ENCODE measurements at places on chromosomes 7 and 10.

GRCh38 chr7:105911961-105912575 lies 35.7 kb upstream of the ATXN7L1 start:
- no peaks in the 10 kb centered on the region for H3K27me3 ChIP-seq
- no peak overlapping the region for H3K4me3 ChIP-seq
- peaks cover 3% of the 10 kb centered on the region for H3K36me3 ChIP-seq
- DNase-seq: no peak

GRCh38 chr7:141490474-141490873 lies 60.7 kb upstream of the AGK start:
- H3K4me3 ChIP-seq: no peak overlapping the region
- no peak for DNase-seq
- H3K36me3 ChIP-seq: no peaks in the 10 kb centered on the region
- no peak overlapping the region for H3K27ac ChIP-seq

DNA sequence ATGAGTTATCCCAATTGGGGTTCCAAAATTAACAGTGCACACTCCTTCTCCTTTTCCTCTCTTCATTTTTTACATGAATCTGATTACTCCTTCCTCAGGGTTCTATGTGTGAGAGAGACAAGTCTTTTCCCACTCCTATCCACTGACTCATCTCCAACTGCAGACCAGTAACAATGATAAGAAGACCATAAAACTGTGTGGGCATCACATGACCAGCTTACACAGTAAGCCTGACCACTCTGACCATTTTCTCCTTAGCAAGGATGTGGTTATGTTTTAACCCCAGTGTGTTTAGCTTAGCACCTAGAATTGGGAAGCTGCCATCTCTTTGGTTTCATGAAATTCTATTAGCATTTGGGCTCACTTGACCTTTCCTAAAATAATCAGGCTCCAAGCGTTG lies 145.0 kb upstream of the CALCR start:
- peaks cover 9% of the 10 kb centered on the region for H3K4me1 ChIP-seq
- no peak overlapping the region for H3K27ac ChIP-seq
- H3K36me3 ChIP-seq: no peaks in the 10 kb centered on the region
- no peak for DNase-seq
- no peak overlapping the region for H3K4me3 ChIP-seq
- H3K27me3 ChIP-seq: peaks cover under 1% of the 10 kb centered on the region

- no peaks in the 10 kb centered on the region for H3K36me3 ChIP-seq
- no peak for DNase-seq
- no peak overlapping the region for H3K4me3 ChIP-seq
- no peak overlapping the region for H3K27ac ChIP-seq
- peaks cover 19% of the 10 kb centered on the region for H3K27me3 ChIP-seq
These were observed 24.8 kb upstream of the SFMBT2 start for GRCh38 chr10:7435674-7436073.

All from RWPE2 (cell line).